ENCODE measurements at places on chromosomes 4 and X.

DNA sequence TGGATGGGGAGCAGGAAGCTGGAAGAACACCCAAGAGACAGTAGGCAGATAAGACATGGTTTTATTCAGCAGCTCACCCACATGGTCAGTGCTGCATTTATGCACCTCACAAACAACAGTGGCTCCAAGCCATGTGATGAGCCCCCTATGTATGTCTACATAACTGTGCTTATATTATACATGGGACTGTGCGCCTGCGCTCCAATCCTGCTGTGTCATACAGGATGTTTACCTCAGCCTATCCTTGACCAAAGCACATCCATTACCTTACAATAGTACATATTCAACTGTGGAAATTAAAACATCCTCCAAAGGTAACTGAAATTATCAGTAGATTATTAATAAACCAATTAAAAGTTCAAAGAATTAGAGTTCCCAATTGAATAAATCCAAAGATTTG, 44.1 kb upstream of the SGMS2 start:
- no peak for ATAC-seq

GRCh38 chr4:1014291-1015167, 3.1 kb downstream of the FGFRL1 start:
- no peak for ATAC-seq

- ATAC-seq = no peak
Measured at GRCh38 chr4:140358281-140358680, 15.2 kb upstream of the SCOC start.

DNA sequence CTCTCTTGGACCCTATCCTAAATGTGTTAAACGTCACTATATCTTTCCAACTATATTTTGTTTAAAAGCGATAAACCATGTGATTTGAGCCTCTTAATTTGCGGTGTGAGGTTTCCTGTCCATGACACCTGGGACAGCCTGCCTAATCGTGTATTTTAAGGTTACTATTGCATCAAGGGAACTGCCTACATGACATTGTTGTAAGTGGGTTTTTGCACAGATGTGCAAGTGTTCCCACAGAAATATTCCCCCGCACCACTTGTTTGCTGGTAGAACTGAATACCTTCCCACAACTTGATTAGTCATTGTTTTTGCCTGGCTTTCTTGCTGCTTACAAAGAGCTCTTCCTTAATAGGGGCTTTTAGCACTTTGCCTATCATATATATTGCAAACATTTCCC, 5.1 kb upstream of the FAM184B start:
- ATAC-seq = no peak

GRCh38 chr4:4838936-4839810, 20.3 kb upstream of the MSX1 start:
- ATAC-seq = no peak

GRCh38 chr4:24404281-24404680, 180.1 kb downstream of the DHX15 start:
- ATAC-seq = no peak

GRCh38 chr4:23847158-23847557, 42.7 kb downstream of the PPARGC1A start:
- ATAC-seq = no peak

GRCh38 chrX:13414006-13414647, 94.3 kb upstream of the ATXN3L start:
- no peak for ATAC-seq

- ATAC-seq = peak; percentile 78
Measured at GRCh38 chrX:110412971-110413726, 54.5 kb downstream of the RTL9 start.

GRCh38 chr4:107931775-107932321, 499 bp downstream of the CYP2U1 start:
- peak; percentile 12 for ATAC-seq

- ATAC-seq = no peak
Measured at GRCh38 chrX:44400588-44400987, 57.1 kb upstream of the EFHC2 start.

GRCh38 chr4:83455281-83456183, at the start of the genes HELQ and MRPS18C:
Gene HELQ (minus strand): TSS chr4:83455823. CDS start chr4:83455693, 130 bp downstream.
Gene MRPS18C (plus strand): TSS chr4:83456058. CDS start chr4:83456078, 20 bp downstream.
- ATAC-seq = peak; percentile 93

DNA sequence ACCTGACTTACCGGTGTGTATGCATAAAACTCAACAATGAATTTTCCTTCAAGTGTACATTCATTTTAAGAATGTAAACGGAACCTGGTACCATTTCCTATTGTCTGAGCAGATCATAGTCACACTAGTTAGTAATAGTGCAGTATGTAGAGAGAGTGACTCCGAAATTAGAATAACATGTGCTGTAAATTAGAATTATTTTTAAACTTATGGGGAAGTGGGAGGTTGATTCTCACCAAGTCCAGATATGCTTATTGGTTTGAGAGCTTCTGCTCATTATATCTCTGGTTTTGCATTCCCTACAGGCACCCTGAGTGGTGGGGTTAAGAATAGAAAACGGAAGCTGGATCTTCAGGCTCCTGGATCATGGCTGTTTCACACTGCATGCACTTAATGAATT, 39.6 kb downstream of the KLF3 start:
- peak; percentile 41 for ATAC-seq

DNA sequence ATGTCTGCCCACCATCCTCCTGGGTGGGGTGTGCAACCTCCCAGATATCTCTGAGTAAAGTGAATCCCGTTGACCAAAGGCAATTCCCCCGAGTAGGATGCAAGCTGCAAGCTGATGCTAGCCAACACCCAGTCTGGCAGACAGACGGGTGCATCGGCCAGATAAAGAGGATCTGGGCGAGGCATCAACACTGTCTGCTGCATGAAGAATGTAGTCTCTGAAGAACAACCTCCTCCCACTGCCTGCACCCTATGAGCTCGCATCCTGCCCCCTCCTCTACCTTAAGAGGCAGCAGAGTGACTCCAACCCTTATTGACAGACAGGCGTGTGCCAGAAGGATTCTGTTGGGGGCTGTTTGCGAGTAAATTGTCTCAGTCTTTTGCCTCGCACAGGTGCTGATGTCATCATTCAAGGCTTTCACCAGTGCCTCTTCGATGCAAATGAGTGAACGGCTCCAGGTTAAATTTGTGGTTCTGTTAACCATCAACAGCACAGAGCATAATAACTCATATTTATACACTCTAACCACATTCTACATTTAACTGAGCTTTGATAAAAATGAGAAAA, 546.9 kb downstream of the BCOR start:
- peak; percentile 67 for ATAC-seq

DNA sequence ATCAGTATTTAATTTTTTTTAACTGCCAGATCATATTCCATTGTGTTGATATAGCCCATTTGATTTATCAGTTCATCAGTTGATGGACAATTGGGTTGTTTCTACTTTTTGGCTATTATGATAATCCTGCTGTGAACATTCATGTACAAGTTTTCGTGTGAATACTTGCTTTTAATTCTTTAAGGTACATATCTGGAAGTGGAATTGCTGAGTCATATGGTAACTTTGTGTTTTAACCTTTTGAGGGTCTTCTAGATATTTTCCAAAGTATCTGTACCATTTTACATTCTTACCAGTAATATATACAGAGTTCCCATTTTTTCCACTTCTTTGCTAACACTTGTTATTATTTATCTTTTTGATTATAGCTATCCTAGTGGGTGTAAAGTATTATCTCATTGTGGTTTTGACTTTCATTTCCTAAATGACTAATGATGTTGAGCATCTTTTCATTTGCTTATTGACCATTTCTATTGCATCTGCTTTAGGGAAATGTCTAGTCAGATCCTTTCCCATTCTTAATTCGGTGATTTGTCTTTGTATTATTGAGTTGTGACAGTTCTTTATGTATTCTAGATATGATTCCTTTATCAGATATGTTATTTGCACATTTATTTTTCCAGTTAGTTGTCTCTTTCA, 75.2 kb upstream of the NUDT6 start:
- peak; percentile 32 for ATAC-seq

DNA sequence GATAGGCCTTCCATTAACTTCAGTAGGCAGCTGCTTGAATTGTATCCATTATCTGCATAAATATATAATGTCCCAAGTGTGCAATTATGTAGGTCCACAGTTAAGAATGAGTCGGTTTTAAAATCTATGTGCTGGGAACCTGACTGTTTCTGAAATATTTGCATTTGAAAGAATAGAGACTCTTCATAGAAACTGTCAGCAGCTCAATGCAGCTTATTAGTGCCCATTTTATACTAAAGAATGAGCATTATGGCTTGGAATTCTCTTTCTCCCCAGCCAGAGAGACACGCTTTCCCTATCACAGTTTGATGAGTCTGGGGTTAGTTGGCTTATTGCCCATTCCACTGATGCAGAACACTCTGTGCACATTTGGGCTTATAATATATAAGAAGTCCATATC, 202.0 kb upstream of the PCDH7 start:
- ATAC-seq = no peak

DNA sequence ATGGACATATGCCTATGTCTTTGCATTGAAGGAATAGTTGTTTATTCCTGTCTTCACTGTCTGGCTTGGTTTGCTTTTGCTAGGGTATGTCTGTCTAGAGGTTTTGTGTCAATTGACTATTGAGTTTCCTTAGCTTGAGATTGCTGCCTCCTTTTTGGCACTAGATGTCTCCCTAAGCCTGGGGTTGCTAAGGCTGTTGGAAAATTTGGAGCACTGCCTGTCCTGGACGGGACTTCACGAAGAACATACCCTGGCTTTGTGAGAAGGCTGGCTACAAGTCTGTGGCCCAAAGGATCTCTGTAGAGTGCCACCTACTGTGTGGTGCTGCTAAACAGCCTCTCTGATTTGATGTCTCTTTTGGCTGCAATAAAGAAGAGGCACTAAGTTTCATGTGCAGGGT, 183.8 kb upstream of the NUDT10 start:
- ATAC-seq = no peak

DNA sequence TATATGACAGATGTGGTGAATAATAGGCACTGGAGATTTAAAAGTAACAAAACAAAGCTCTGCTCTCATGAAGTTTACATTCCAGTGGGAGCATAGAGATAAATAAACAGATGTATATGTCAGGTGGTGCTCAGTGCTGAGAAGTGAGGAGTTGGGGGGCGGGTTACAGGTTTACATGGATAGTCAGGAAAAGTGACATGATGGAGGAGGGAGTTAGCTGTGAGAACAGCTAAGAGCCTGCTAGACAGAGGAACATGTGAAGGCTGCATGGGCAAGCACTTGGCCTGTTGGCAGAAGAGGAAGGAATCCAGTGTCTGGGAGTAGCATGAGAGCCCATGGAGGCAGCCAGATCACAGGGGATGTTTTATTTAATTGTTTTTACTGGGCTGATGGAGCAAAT, 10.2 kb upstream of the TMEM156 start:
- ATAC-seq = no peak

DNA sequence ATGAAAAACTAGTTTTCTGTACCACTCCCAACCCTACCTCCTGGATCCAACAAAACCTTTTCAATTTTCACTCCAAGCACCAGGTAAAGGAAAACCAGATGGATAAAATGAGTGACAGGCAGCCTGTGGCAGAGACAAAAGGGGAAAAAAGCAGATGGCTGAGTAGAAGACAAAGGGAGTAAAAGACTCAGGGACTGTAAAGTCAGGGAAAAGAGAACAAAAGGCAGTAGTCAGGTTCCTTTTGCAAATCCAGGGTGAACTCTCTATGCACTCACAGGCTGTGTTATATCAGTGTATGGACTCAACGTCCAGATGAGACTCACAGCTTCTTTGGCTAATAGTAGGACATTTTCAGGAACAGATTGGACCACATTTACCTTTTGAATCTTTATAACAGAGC, 54.2 kb downstream of the QRFPR start:
- ATAC-seq = no peak

GRCh38 chr4:76943790-76944189, 5.8 kb upstream of the SEPTIN11 start:
- no peak for ATAC-seq

DNA sequence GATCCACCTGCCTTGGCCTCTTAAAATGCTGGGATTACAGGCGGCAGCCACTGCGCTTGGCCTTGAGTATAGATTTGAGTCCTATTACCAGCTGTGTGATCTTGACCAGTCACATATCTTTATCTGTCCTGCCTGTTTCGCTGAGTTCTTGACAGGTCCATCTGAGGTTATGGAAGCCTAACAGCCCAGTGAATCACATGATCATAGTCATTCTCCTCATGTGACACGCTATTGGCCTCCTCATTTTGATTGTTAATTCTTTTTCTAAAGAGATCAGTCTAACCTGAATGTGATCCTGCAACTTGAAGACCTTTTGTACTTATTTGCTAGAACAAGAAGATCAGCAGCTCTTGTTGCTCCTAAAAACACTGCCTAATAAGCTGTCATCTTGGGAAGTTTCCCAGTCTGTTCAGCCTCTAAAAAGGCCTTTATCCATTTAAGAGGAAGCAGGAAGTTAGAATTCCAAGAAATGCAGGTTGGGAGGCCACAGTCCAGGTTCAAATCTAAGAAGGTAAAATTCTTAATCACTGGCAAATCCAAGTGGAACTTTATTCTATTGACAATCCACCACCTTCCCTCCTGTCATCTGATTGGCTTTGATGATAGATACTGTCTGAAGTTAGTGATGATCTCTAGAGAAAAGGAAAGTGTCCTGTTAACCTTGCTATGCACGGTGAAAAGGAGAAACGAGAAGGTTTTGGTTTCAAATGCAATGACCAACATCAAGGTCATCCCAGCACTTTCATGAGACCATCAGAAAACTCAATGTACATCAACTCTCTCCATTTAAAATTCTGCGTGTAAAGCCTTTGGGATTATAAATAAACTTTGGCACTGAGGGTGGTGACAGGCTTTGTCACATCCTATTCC, 86.9 kb downstream of the CHRNA9 start:
- no peak for ATAC-seq

GRCh38 chrX:34218063-34218462, 85.9 kb upstream of the FAM47A start:
- no peak for ATAC-seq

- ATAC-seq = peak; percentile 56
Measured at GRCh38 chr4:80172203-80172602, 25.1 kb upstream of the PRDM8 start.

- no peak for ATAC-seq
Measured at GRCh38 chr4:42302348-42302747, 94.9 kb upstream of the SHISA3 start.

- peak; percentile 42 for ATAC-seq
Measured at GRCh38 chr4:158823461-158823873, 54.6 kb downstream of the FNIP2 start.

- ATAC-seq = no peak
Measured at GRCh38 chr4:72951147-72951546, 118.4 kb downstream of the COX18 start.

DNA sequence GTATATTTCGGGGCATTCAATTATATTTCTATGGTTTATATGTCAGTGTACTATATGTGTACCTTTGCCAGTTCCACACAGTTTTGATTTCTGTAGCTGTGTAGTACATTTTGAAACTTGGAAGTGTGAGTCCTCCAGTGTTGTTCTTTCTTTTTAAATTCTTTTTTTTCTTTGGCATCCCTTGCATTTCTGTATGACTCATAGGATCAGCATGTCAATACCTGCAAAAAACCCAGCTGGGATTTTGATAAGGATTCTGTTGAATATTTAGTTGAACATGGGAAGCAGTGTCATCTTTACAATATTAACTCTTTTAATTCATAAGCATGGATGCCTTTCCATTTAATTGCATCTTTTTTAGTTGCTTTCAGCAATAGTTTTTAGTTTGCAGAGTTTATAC, 100.0 kb downstream of the SH3BGRL start:
- no peak for ATAC-seq
